ENCODE measurements at places on chromosomes 2 and 18.
A peak's percentile ranks its signal among the peaks of the same experiment; 100 is the strongest.

DNA sequence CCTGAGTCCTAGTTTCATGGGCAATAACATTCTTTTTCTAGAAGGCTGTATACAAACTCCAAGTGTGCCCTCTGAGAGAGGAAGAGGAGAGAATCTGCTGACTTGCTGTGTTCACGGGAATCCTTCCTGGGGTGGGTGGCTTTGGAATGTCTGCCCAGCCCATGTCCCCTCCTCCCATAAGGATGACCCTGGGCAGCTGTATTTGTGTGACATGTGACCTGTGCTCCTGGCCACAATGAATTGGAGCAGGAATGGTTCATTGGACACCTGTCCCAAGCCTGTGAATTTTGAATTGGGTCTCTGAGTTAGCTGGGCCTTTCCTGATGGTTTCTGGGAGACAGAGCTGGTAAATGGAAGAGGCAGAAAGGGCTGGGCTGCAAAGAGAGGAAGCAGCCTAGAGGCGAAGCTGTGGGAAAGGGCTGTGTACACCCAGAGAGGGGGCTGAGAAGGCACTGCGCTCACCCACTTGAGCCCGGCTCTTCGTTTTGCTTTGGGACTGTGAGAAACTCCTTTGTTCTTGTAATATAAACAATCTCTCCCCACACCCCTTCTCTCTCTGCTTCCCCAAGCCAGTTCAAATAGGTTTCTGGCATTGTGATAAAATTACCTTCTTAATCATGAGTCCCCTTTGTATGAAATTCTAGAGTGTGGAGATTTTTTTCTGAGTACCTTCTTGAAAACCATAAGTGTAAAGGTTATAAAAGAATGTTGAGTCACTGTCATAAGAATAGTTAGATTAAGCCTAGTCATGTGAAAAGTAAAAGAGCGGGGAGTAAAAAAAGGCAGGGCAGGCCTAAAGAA is 49.8 kb downstream of the SLC4A5 start:
- DNase-seq: no peak

- DNase-seq: no peak
Observed at GRCh38 chr2:221677688-221678087, 105.6 kb upstream of the EPHA4 start.

- no peak for DNase-seq
Observed at GRCh38 chr18:58180738-58181353, 136.8 kb downstream of the NEDD4L start.

- DNase-seq: peak; percentile 74
Observed at GRCh38 chr2:190649035-190649797, at the start of gene NAB1. Gene NAB1, plus strand, starts transcription at chr2:190649083. Its CDS starts 10,094 bp downstream, at chr2:190659177.

GRCh38 chr2:48345176-48345575 is 184.8 kb upstream of the STON1 start:
- DNase-seq: no peak

GRCh38 chr2:23426263-23426905 is 41.4 kb downstream of the KLHL29 start:
- DNase-seq: peak; percentile 52

DNA sequence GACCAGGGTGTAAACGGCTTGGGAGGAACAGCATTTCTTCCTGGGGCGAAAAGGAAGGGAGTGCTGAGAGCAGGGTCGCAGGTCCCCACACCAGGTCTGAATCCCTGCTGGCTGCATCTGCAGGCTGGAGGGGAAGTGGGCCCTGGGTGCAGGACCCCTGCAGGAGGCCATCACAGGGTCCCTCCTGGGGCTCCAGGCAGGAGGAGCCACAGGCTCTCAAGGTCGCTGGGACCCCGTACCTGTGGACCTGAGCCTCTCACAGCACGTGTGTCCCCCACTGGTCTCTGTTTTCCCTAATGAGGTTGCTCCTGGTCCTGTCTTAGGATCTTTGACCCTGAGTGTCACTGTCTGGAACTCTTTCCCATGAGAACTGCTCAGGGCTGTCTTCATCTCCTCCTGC is 147.8 kb upstream of the ZNF236 start:
- no peak for DNase-seq

DNA sequence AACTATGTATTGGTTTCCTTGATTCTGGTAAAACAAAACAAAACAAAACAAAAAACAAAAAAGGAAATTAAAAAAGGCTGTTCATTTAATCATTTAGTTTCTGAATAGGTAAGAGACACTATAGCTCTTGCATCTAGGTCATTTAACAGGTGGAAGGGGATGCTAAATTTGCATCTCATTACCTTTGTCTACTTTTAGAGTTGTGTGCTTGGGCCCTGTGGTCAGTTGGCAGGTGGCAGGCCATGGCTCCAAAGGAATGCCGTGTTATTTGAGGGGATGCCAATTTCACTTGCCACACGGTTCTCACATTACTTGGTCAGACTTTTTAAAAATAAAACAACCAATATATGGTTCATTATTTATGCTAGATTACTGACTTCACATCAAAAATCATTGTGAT is 9.2 kb downstream of the GALNT13 start:
- no peak for DNase-seq

DNA sequence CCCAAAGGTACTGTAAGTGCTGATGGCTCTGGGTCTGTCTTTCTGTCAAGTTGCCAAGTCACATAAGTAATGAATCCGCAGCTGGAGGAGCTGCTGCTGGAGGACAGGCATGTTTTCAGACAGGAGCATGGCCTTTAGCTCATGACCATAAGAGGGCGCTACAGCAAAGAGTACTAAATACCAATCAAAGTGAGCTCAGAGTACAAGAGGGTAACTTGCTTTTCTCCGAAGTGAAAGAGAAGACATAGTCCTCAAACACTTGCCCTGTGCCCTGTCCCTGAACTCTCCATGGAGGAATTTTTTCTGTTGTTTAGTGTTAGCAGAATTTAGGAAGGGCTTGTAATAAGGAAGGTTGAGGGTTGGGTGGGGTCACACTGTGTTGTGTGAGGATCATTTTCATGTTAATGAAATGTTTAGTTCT is 58.0 kb upstream of the EML6 start:
- DNase-seq: no peak

- DNase-seq: no peak
Observed at GRCh38 chr2:1405967-1406366, 7.3 kb upstream of the TPO start.

GRCh38 chr18:57209713-57210106 is 62.8 kb downstream of the BOD1L2 start:
- no peak for DNase-seq

DNA sequence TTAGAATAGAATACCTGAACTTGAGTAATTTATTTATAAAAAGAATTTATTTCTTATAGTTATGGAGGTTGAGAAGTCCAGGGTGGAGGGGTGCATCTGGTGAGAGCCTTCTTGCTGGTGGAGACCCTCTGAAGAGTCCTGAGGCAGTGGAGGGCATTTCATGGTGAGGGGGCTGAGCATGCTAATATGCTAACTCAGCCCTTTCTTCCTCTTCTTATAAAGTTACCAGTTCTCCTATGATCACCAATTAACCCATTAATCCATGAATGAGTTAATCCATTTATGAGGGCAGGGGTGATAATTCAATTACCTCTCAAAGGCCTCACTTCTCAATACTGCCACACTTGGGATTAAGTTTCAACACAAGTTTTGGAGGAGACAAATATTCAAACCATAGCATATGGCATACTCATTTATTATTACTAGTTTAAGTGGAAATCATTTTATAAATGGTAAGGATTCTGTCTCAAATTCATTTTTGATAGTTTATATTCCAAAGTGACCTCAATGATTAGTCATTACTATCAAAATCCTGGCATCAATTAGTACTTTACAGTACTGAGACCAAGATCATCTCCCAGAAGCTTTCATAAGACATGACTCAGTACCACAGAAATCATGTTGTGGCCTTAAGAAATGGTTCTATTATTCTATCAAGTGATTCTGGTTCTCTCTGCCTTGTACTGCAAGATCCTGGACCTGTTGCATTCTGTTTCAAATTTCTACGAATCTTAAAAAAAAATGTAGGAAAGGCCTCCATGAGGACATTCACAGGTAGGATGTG is 5.5 kb downstream of the ZNF396 start:
- no peak for DNase-seq

- DNase-seq: no peak
Observed at GRCh38 chr2:133204421-133204820, 363.8 kb downstream of the NCKAP5 start.

- DNase-seq: no peak
Observed at GRCh38 chr2:105139556-105140239, 101.8 kb downstream of the MRPS9 start.

- no peak for DNase-seq
Observed at GRCh38 chr2:136901732-136902131, 136.4 kb downstream of the THSD7B start.

- DNase-seq: peak; percentile 94
Observed at GRCh38 chr2:127398239-127398590, 10.4 kb upstream of the MAP3K2 start.

GRCh38 chr2:36376992-36377738 is 21.6 kb downstream of the CRIM1 start:
- DNase-seq: no peak

GRCh38 chr2:8086796-8087479 is 594.9 kb upstream of the ID2 start:
- no peak for DNase-seq

GRCh38 chr2:137769406-137769805 is 194.9 kb upstream of the HNMT start:
- no peak for DNase-seq
